Calu3 (cell line): ENCODE measurements at places on chromosomes 5 and 9. TPM values are rescaled to one million over a fixed set of nuclear protein-coding genes. Genes with fewer than 3 reads are reported as not detected.
A peak's percentile ranks its signal among the peaks of the same experiment; 100 is the strongest.

The FSTL4 gene
- 0.71 TPM in 1 of 2 replicates, not detected in the other for total RNA-seq

DNA sequence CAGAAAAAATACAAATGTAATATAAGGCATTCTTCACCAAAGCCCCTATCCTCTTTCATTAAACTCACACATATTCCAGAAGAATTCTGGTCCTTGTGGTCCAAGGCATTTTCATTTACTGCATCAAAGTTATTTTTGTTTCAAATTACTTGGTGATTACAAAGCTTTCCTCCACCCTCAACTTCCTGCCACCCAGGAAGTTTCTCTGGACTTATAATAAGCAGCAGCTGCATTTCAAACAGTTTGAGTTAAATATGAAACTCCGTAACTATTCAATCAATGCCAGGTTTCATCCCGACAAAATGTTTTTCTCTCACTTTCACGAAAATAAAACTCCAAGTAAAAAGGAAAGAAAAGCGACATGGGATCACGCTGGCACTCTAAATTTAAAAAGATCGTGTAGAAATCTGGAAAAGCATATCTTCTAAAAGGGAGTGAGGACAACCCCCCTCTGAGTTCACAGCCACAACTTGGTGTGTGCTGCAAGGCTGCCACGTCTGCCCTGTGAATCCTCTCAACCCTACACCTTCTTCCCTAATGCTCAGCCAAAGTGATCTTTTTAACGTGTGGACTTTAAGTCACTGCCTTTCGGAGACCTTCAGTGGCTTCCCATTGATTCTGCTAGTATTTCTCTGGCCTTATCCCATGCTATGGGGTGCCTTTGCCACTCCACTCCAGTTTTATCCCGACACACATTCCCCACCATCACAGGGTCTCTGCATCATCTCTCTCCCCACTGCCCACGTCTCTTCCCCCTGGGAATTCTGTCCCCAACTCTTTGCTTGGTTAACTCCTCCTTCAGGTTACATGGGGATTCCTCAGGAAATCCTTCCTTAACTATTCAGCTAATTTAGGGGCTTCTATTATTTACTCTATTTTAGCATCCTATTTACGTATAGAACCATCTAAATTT lies 91.1 kb upstream of the CER1 start:
- no peak for DNase-seq
- H3K4me1 ChIP-seq: no peaks in the 10 kb centered on the region
- H3K4me3 ChIP-seq: no peak overlapping the region
- no peak overlapping the region for H3K27ac ChIP-seq

DNA sequence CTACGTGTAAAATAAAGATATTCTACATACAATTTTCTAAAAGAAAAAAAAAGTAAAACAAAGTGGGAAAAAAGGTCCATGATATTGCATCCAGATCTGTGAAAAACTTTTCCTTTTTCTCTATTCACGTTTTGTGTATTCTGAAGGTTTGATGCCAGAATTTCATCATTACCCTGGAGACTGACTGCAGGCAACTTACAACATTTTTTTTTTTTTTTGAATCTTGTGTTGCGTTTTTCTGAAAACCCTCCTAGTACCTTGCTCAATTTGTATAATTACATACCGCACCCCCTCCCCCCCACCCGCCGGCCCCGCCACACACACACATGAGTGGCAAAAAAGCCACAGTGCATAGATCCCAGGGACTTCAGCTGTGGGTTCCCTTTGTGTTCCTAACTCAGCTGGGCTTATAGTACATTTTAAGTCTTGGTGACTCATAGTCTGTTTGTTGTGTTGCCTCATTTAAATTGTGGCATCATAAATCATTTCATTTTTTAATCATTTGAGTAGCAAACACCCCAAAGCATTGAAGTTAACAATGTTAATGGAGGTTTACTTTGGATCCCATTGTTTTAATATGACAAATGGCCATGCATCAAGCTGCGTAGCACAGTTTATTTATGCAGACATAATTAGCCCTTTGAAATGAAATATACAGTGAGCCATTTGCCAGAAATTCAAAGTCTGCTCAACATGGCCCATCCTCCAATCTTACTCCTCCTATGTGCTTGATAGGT lies 36.0 kb downstream of the PRDM6 start:
- H3K27ac ChIP-seq: no peak overlapping the region
- no peaks in the 10 kb centered on the region for H3K4me1 ChIP-seq
- H3K36me3 ChIP-seq: no peaks in the 10 kb centered on the region
- no peak overlapping the region for H3K4me3 ChIP-seq
- no peaks in the 10 kb centered on the region for H3K27me3 ChIP-seq
- no peak for DNase-seq

GRCh38 chr5:142327111-142327842 lies 2.5 kb upstream of the SPRY4 start:
- no peak for DNase-seq
- peaks cover 51% of the 10 kb centered on the region for H3K36me3 ChIP-seq
- H3K4me1 ChIP-seq: peaks cover 24% of the 10 kb centered on the region
- no peaks in the 10 kb centered on the region for H3K27me3 ChIP-seq
- H3K4me3 ChIP-seq: peak overlapping the region; percentile 98

- peaks cover 26% of the 10 kb centered on the region for H3K4me1 ChIP-seq
- no peaks in the 10 kb centered on the region for H3K27me3 ChIP-seq
- H3K36me3 ChIP-seq: peaks cover 39% of the 10 kb centered on the region
- DNase-seq: peak; percentile 24
- H3K4me3 ChIP-seq: peak overlapping the region; percentile 96
- peak overlapping the region; percentile 87 for H3K27ac ChIP-seq
Observed at GRCh38 chr5:75716715-75717081, 539 bp downstream of the POC5 start.

GRCh38 chr5:113293975-113294310 lies 140.8 kb downstream of the TSSK1B start:
- no peak overlapping the region for H3K27ac ChIP-seq
- peak overlapping the region; percentile 79 for H3K4me3 ChIP-seq
- peaks cover 12% of the 10 kb centered on the region for H3K36me3 ChIP-seq

- H3K36me3 ChIP-seq: no peaks in the 10 kb centered on the region
- H3K27ac ChIP-seq: no peak overlapping the region
- DNase-seq: no peak
Observed at GRCh38 chr5:61178702-61179101, 16.4 kb upstream of the SMIM15 start.

GRCh38 chr5:56588636-56589480 lies 226.5 kb upstream of the MAP3K1 start:
- no peak for DNase-seq
- H3K27me3 ChIP-seq: no peaks in the 10 kb centered on the region
- H3K36me3 ChIP-seq: no peaks in the 10 kb centered on the region

DNA sequence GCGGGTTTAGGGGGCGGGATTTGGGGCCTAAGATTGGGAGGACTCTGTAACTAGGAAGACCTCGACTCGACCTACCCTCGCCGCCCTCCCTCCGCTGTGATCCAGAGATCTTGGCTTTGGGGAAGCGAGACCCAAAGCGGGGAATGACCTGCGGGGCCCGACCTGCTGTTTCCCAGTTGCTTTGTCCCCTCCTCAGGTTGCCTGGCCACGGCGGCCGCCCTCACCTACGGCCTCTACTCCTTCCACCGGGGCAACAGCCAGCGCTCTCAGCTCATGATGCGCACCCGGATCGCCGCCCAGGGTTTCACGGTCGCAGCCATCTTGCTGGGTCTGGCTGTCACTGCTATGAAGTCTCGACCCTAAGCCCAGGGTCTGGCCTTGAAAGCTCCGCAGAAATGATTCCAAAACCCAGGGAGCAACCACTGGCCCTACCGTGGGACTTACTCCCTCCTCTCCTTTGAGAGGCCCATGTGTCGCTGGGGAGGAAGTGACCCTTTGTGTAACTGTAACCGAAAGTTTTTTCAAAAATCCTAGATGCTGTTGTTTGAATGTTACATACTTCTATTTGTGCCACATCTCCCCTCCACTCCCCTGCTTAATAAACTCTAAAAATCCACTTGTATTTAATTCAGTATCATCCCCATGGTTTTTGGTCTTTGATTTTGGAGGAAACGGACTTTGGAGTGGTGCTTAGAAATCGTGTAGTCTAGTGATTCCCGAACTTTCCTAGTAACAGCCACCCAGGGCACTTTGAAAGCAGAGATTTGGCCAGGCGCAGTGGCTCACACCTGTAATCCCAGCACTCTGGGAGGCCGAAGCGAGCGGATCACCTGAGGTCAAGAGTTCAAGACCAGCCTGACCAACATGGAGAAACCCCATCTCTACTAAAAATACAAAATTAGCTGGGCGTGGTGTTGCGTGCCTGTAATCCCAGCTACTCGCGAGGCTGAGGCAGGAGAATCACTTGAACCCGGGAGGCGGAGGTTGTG lies 878 bp downstream of the HIGD2A start:
- no peak for DNase-seq
- H3K27ac ChIP-seq: peak overlapping the region; percentile 94
- H3K4me1 ChIP-seq: peaks cover 23% of the 10 kb centered on the region

DNA sequence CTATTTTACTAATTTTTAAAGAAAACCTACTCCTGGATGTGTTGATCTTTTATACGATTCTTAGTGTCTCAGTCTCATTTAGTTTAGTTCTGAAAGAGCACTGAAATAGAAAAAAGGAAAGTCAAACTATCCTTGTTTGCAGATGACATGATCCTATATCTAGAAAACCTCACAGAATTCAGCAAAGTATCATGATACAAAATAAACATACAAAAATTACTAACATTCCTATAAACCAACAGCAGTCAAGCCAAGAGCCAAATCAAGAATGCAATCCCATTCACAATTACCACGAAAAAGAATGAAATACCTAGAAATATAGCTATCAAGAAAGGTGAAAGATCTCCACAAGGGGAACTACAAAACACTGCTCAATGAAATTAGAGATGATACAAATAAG lies 225.8 kb upstream of the CDH18 start:
- H3K36me3 ChIP-seq: no peaks in the 10 kb centered on the region
- no peaks in the 10 kb centered on the region for H3K4me1 ChIP-seq
- no peak overlapping the region for H3K4me3 ChIP-seq
- H3K27ac ChIP-seq: no peak overlapping the region
- no peaks in the 10 kb centered on the region for H3K27me3 ChIP-seq

GRCh38 chr5:35004771-35005170 lies 43.0 kb downstream of the AGXT2 start:
- H3K36me3 ChIP-seq: no peaks in the 10 kb centered on the region
- H3K4me3 ChIP-seq: no peak overlapping the region
- peaks cover 61% of the 10 kb centered on the region for H3K27me3 ChIP-seq
- DNase-seq: no peak
